ENCODE measurements at places on chromosomes 2 and 18. TPM values are rescaled to one million over a fixed set of nuclear protein-coding genes. Genes with fewer than 3 reads are reported as not detected.

DNA sequence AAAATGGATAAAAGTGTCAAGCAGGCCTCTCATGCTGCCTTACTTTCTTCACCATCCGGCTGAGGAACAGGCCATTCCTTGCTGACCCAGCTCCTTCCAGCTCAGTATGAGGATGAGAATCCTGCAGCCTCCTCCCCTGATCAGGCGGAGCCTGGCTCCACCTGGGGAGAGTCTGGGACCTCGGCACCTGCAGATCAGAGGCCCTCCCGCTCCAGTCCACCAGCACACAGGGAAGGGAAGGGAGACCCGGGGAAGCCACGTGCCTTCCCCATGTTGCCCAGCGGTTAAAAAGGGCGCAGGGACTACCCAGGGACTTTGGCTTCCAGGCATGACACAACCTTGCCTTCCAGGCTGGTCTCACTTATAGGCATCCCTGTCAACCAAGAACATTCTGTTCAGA, 172.0 kb downstream of the NDUFA10 start:
- no peak overlapping the region for H3K27ac ChIP-seq
- no peak for DNase-seq

TUBA4A gene
- total RNA-seq, result 11.9 TPM

PCARE gene
- total RNA-seq, result not detected

DNA sequence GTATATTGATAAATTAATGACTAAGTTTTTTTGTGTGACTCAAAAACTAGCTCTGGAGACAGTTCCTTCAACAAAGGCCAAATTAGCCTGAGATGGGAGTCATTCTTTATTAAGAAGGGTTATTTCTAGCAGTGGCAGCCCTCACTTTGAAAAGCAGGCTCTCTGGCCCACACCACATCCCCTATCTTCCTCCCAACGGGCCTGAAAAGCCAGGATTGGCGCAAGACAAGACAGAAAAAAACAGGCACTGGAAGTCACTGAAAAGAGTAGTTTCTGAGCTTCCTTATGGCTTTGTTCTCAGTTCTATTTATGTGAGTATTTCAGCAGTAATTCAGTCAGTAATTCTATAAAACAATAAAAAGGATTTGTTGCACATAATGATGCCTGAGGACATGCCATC, 149.0 kb downstream of the LAMA3 start:
- peak overlapping the region; percentile 90 for H3K27ac ChIP-seq
- DNase-seq, result no peak
- H3K27me3 ChIP-seq, result no peaks in the 10 kb centered on the region
- no peaks in the 10 kb centered on the region for H3K36me3 ChIP-seq
- H3K4me3 ChIP-seq, result no peak overlapping the region
- H3K4me1 ChIP-seq, result peaks cover 31% of the 10 kb centered on the region

CRACDL gene
- not detected for total RNA-seq

DNA sequence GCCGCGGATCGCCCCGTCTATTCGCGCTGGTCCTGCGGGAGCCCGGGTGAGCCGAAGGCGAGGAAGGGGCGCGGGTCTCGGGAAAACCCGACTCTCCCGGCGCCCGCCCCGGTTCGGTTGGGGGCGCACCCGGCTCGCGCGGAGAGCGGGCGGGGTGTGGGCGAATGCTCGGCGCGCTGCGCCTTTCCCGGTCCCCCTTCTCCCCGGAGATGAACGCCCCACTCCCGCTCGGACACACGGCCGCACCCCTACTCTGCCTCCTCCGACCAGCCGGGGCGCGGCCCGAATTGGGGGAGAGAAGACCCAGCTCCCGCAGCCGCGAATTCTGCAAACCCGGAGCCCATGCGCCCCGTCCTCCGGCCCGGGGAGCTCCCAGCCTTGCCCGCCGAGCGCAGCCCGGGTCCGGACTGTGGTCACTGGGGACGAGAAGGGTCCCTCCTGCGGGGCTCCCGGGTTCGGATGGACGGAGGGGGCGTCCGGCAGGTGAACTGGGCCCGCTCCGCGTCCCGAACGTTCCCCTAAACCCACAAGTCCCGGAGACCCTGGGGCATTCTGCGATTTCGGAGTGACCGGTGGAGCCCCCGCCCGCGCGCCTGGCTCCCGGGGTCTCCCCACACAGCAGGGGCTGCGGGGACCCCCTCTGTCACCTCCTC, 734 bp downstream of the KCNG2 start:
- H3K27me3 ChIP-seq, result peaks cover 42% of the 10 kb centered on the region
- peaks cover 3% of the 10 kb centered on the region for H3K4me1 ChIP-seq
- H3K36me3 ChIP-seq, result no peaks in the 10 kb centered on the region

ASIC4 gene
- under 0.01 TPM for total RNA-seq
